Adrenal gland (tissue), 19 donors: ENCODE measurements at places on chromosomes 6 and 20. TPM values are rescaled to one million over a fixed set of nuclear protein-coding genes. Genes with fewer than 3 reads are reported as not detected.

The TDRD6 gene
- 1.7 TPM for total RNA-seq

The TMEM217 gene
- total RNA-seq: 6.2 TPM

The TFAP2A gene
- total RNA-seq: 0.47 TPM

The DEF6 gene
- 7.6 TPM for total RNA-seq

DNA sequence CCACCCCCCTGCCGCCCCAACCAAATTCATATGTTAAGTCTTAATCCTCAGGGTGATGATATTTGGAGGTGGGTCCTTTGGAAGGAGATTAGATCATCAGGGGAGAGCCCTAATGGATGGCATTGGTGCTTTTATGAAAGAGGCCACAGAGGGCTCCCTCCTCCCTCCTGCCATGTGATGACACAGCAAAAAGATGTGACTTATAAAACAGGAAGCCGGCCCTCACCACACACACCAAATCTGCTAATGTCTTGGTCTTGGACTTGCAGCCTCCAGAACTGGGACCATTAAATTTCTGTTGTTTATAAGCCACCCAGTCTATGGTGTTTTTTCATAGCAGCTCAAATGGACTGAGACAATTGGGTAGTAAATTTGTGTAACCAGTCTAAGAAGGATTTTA, 176.3 kb downstream of the ADGRG6 start:
- H3K27me3 ChIP-seq: no peaks in the 10 kb centered on the region
- no peak overlapping the region for H3K4me3 ChIP-seq
- no peak overlapping the region for H3K27ac ChIP-seq
- no peaks in the 10 kb centered on the region for H3K36me3 ChIP-seq
- H3K4me1 ChIP-seq: no peaks in the 10 kb centered on the region
- DNase-seq: no peak

- no peaks in the 10 kb centered on the region for H3K4me1 ChIP-seq
- no peaks in the 10 kb centered on the region for H3K27me3 ChIP-seq
- H3K4me3 ChIP-seq: no peak overlapping the region
Measured at GRCh38 chr6:137122612-137123011, 50.8 kb downstream of the IL22RA2 start.

DNA sequence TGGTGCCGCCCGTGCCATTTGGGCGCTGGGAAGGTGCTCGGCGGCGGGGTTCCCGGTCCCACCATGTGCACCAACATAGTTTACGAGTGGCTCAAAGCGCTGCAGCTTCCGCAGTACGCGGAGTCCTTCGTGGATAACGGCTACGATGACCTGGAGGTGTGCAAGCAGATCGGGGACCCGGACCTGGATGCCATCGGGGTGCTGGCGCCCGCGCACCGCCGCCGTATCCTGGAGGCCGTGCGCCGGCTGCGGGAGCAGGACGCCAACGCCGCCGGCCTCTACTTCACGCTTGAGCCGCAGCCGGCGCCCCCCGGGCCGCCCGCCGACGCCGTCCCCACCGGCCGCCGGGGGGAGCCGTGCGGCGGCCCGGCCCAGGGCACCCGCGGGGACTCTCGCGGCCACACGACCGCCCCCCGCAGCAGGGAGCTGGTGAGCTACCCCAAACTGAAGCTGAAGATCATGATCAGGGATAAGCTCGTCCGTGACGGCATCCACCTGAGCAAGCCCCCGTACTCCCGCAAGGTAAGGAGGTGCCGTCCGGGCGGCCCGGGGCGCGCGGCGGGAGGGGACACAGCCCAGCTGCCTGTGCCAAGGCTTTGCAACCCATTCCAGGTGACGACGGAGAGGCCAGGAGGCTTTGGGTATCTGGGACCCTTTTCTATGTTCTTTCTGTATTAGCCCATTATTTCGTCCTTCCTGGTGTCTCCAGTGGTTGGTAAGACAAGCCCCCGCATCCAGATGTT, 547 bp downstream of the SAMD5 start:
- DNase-seq: no peak
- no peaks in the 10 kb centered on the region for H3K36me3 ChIP-seq
- H3K27me3 ChIP-seq: peaks cover 23% of the 10 kb centered on the region
- peak overlapping the region; percentile 10 for H3K27ac ChIP-seq
- peaks cover 18% of the 10 kb centered on the region for H3K4me1 ChIP-seq

DNA sequence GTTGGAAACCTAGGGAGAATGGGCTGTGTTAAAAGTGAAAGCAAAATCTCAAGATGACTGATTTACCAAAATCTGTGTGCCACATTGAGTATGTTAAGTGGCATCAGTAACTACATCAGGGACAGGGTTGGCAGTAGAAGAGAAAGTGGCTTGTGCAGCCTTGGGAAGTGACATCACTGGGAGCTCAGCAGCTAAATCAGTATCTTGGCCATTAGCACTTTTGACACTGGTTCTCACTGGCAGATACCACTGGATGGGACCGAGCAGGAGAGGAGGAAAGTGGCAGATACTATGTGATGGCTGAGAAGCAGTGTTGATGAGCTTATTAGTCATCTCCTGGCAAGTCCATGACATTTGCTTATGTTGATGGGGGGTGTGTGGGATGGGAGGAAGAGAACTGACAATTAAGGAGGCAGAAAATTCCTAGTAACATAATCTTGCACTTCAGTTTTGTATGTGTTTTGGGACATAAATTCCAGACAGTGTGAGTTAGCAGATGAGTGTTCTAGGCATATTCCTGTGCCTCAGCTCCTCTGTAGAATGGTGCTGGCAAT, 322.2 kb downstream of the SOX4 start:
- no peak overlapping the region for H3K4me3 ChIP-seq
- no peaks in the 10 kb centered on the region for H3K36me3 ChIP-seq
- no peak for DNase-seq
- H3K27ac ChIP-seq: no peak overlapping the region
- no peaks in the 10 kb centered on the region for H3K4me1 ChIP-seq
- no peaks in the 10 kb centered on the region for H3K27me3 ChIP-seq

DNA sequence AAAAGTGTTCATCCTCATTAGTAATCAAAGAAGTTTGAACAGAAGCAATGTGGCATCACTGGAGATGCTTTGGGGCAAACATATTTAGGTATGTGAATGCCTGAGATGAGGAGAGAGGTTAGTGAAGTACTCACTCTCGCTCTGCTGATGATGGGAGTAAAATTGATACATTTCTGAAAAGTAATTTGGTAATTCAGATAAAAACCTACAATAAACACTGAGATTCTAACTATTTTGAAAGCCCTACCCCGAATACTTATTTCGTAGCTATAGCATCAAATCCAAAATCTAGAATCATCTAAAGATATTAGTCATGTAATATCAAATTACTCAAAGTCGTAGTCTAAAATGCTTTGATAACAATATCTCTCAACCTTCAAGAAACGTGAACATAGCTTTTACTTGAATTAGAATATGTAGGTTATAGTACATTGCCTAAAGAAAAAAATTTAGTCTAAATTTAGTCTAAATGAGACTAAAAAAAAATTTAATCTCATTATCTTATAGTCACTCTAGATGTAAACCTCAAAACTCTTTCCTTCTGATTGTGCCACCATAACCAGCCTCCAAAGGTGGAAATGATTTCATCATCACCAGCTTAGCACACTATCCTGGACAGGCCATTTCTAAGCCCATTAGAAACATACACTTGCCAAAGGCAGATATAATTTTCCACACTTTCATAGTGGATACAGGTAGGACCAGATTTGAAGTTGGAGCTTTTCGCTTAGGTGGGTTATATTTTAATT, 232.5 kb upstream of the TAB2 start:
- H3K4me1 ChIP-seq: peaks cover 9% of the 10 kb centered on the region
- H3K27ac ChIP-seq: no peak overlapping the region
- no peaks in the 10 kb centered on the region for H3K36me3 ChIP-seq
- H3K4me3 ChIP-seq: no peak overlapping the region

GRCh38 chr6:143949535-143949934, 58.5 kb downstream of the PLAGL1 start:
- DNase-seq: no peak
- H3K4me1 ChIP-seq: no peaks in the 10 kb centered on the region
- peaks cover 9% of the 10 kb centered on the region for H3K36me3 ChIP-seq
- no peak overlapping the region for H3K4me3 ChIP-seq
- H3K27me3 ChIP-seq: no peaks in the 10 kb centered on the region

DNA sequence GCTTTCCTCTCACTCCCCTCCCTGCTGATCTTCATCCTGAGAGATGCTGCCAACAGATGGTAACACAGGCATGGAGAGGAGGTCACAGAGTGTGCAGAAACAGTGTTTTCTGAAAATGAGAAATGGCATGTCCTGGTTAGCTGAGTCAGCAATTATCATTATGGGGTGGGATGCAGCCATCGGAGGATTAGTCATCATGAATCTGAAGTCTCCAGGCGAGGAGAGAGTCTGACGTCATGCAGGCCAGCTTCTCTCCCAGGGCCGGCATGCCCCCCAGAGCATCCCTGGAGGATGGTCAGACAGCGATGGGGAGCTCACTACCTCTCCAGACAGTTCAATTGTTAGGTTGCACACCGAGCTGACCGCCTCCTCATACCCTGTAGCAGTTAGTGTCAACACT, 4.7 kb upstream of the GTSF1L start:
- H3K27ac ChIP-seq: no peak overlapping the region
- H3K27me3 ChIP-seq: peaks cover 6% of the 10 kb centered on the region
- H3K4me3 ChIP-seq: no peak overlapping the region
- no peaks in the 10 kb centered on the region for H3K4me1 ChIP-seq
- no peaks in the 10 kb centered on the region for H3K36me3 ChIP-seq

DNA sequence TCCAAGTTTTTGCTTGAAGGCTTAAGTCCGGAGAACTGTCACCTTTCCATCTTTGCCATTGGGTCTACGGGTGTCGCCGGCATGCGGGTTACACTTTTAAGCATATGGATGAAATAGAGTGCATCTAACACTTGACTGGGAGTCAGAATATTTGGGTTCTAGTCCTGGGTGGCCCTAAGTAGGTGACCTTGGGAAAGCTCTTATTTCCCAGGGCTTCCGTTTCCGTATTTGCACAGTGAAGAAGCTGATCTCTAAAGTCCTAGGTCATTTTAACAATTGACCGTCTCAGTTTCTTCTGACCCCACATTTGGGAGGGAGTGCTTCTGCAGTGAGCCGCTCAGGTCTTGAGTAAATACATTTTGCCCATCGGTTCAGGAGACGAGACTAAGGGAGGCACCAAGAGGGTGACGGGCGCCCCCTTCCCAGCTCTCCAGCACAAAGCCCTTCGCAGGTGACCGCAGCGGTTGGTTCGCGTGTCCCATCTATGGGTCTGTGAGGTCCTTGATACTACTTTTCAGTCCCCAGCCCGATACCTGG, 651 bp upstream of the BLTP3A start:
- peak overlapping the region; percentile 95 for H3K27ac ChIP-seq
- H3K27me3 ChIP-seq: no peaks in the 10 kb centered on the region
- peak; percentile 51 for DNase-seq
- H3K4me1 ChIP-seq: no peaks in the 10 kb centered on the region
- H3K36me3 ChIP-seq: no peaks in the 10 kb centered on the region
- peak overlapping the region; percentile 46 for H3K4me3 ChIP-seq

- H3K4me3 ChIP-seq: no peak overlapping the region
- H3K27me3 ChIP-seq: no peaks in the 10 kb centered on the region
- no peaks in the 10 kb centered on the region for H3K36me3 ChIP-seq
Measured at GRCh38 chr6:107532706-107533105, 42.8 kb downstream of the SOBP start.
